Stimulated activated CD8-positive, alpha-beta memory T cell treated with anti-CD3 and anti-CD28 coated beads, Interleukin-2, amount 100 ng/mL, for 1 hour (primary cell): ENCODE measurements at places on chromosomes 2 and 18.

DNA sequence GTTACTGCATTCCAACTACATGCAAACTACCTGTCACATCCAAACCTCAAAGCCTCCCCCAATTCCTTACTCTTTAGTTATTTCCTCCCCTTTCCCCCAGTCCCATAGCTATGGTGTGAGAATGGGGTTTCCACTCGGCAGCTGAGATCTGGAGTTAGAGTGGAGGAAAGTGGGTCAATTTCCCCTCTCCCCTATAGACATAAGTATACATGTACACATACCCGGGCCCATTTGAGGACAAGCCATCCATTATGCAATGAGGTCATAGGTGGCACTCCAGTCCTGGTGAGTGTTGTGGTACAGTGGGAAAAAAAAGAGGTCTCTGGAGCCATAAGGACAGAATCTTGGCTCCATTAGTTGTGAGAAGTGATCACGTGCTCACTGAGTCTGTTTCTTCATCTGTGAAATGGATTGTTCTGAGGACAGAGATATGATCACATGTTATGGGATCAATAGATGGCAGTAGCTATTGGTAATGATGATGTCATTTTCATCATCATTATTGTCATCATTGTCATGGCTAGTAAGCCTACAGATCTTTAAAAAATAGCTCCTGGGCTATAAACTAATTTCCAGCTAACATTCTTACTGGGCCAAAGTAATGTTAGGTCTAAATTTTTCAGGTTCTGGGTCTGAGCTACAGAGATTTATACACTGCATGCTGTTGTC is 119.0 kb downstream of the BCL2L11 start:
- no peak for DNase-seq

DNA sequence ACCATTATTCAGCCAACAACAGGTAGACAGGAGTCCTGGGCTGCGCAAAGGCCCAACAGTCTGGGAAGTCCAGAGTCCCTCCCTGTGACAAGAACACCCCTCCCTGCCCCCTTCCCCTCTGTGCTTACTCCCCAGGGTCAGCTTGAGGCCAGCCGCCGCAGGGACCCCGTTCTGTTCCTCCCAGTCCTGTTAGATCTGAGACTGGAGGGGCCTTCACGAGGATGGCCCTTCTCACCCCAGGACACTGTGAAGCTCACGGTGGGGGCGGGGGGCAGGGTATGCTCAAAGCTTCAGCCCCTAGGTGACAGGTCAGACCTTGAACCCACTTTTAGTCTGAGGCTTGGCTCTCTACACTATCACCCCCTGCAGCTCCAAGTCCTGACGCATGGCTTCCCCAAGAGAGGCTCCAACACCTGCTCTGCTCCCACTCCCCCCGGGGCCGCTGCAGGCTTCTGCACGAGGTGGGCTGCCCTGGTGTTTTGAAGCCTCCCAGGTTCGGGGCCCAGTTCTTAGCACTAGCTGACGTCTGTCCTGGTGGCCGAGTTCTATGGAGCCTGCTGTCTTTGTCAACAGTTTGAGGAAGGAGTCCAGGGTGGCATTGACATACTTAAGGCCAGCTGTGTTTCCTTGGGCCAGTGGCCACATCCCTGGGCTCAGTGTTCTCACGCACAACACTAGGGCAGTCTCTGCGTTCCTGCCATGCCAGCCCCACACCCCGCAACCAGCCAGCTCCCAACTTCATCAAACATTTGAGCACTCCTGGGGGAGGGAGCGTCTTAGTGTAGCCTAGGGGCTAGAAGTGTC is 37.2 kb upstream of the HPCAL1 start:
- no peak for DNase-seq

- DNase-seq, result no peak
Observed at GRCh38 chr2:128781166-128781565, 462.5 kb upstream of the HS6ST1 start.

DNA sequence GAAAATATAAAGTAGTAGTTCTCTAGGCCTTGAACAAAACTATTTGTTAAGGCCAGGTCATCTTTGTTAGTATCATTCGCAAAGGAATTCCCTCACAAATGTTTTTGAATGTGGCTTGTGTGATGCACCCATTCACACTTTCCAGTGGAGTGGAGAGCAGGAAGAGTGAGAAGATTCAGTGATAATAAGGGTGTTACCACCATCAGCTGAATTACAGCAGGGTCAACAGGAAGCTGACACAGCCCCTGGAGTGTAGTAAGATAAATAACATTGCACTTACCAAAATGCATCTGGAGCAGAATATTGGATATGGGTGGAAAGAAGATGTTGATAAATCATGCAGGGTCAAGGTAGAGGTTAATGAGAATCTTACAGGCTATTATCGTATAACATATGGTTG is 231.0 kb downstream of the DSC3 start:
- DNase-seq, result no peak

DNA sequence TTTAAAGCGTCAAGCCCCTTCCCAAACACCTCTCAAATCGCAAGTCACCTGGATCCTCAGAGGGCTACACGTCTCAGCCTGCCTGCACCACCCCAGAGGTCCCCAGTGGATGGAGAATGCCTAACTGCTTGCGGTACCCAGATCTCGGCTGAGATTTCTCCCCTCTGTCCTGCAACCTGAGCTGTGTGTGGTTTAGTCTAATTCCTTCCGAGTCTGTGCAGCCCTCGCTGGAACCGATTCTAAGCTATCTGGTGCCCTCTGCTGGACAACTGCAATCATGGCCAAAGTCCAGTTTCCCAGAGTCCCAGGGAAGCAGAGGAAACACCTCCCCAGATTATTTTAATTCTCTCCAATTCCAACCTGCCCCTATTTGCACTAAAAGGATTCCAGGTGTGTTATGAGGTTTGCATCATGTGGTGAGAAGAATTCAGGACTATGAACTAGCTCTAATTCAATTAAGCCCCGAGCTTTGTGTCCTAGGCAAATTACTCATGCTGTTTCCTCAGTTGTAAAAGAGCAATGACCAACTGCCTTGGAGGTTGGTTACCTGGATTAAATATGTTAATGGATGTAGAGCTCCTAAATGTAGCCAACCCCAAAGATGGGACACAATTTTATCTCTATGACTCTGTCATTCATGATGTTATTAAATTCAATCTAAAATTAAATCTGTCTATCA is 276.1 kb upstream of the NCKAP5 start:
- peak; percentile 12 for DNase-seq

GRCh38 chr2:20450201-20450999 is 3.5 kb downstream of the RHOB start:
- no peak for DNase-seq

DNA sequence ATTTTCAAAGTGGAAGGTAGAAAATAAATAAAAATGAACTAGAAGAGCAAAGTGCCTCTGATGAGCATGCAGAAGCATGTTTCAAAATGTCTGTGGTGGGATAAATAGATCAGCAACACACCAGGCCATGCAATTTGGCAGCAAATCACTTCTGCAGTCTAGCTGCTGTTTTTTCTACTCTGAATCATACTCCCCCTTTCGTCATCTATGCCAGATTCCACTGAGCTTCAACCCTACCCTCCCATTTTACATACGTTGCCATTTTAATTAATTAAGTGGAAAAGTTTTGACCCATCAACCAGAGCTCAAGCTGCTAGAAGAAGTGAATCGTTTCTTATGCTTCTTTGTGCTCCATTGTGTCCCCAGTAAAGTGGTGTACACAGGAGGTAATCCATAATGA is 79.3 kb downstream of the NRXN1 start:
- DNase-seq, result no peak

GRCh38 chr2:209973328-209973727 is 29.1 kb upstream of the RPE start:
- DNase-seq, result no peak

GRCh38 chr2:124001696-124002430 is 23.2 kb upstream of the CNTNAP5 start:
- DNase-seq, result no peak

GRCh38 chr2:128440666-128441340 is 122.1 kb upstream of the HS6ST1 start:
- no peak for DNase-seq

GRCh38 chr2:181145645-181146044 is 165.2 kb downstream of the UBE2E3 start:
- DNase-seq, result no peak

DNA sequence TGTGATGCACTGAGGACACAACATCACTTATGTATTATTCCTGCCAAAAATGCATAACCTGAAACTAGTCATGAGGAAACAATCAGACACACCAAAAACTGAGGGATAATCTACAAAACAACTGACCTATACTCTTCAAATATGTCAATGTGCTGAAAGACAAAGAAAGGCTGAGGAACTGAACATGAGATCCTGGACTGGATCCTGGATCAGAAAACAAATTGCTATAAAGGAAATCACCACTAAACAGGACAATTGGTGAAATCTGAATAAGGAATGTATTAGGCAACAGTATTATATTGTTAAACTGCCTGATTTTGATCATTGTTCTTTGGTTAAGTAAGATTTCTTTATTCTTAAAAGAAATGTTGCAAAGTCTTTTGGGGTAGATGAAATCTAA is 28.8 kb downstream of the CUL3 start:
- DNase-seq, result no peak

DNA sequence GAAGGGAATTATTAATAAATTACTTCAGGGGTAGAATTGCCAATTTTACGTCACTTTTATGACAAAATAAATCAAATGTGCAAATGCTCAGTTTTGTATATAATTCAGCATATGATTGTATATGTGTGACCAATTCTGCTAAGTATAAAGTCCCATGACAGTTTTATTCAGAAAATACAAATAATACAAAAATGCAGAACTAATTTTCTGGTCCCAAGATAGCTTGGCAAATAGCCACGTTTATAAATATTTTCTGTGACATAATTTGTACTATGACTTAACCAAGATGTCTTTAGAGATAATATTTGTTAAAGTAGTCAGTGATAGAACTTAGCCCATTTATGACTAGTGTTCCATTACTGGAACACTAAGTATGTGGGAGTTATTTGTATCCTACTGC is 24.2 kb upstream of the CAB39 start:
- no peak for DNase-seq

GRCh38 chr18:76558881-76559667 is 64.0 kb upstream of the ZNF516 start:
- DNase-seq, result no peak

- no peak for DNase-seq
Observed at GRCh38 chr2:127462461-127462860, 44.2 kb downstream of the PROC start.

DNA sequence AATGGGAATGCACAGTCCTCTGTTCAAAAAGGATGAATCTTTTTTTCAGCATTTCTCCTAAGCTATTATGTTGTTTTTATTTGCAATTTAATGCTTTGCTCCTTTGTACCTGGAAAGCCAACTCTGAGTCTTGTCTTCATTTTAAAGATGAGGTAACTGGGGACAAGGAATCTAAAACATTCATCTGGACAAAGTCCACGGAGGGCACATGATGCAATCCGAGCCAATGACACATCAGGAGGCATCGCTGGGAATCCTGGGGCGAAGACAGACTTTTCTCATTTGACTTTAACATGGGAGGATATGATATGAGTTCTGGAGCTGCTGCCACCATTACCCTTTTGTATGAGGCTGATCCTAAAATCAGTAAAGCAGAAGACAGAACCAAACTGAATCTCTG is 116.5 kb upstream of the REG3G start:
- DNase-seq, result no peak

- DNase-seq, result no peak
Observed at GRCh38 chr2:20235655-20236305, 10.8 kb upstream of the SDC1 start.

GRCh38 chr2:241859436-241860183 is 916 bp upstream of the PDCD1 start:
- no peak for DNase-seq

DNA sequence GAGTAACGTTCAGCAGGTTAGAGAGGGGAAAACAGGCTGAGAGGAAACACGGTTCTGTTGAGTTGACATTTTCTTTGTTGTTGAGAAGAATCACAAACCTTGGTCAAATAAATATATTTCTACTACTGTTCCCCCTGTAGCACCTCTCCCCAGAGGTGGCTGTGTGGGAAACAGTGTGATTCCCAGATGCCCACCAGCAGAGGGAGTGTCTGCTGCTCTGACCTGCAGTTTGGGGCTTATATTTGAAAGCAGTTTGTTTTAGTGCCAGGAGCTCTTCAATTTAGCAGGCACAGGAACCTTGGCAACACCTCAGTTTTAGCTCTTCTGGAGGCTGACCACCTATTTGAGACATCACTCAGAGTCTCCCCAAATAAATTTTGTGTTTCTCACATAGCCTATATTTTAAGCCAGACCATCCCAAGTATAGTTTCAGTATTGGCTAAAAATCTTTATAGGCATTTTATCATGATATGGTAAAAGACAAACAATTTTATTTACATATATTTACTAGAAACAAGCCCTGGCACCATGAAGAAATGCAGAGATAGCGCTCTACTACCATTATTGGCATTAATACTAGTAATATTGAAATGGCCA is 75.7 kb downstream of the PIK3C3 start:
- DNase-seq, result no peak

- no peak for DNase-seq
Observed at GRCh38 chr18:48027401-48027963, 97.0 kb upstream of the SMAD2 start.

DNA sequence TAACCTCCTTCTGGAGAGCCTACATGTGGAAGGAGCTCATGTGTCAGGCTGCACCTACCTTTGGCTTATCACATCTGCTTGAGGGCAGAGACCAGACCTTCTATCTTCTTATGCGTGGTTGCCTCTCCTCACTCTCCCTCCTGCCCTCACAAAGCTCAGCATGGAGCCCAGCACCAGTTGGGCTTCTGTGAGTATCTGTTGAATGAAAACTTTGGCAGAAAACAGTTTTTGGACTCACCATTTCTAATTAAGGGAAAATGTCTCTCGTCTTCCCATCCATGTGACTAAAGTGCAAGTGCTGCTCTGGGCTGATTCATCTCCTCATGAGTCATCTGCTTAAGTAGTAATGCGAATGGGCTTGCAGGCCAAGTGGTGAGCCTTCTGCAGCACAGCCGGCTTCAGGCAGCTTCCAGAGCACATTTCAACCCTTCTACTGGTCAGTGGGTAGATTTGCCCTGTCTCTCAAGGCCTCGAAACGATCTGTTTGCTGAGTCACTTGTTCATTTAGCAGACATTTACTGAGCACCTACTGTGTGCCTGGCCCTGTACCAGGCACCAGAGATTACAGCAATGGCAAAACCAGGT is 102.6 kb downstream of the VSNL1 start:
- DNase-seq, result no peak

DNA sequence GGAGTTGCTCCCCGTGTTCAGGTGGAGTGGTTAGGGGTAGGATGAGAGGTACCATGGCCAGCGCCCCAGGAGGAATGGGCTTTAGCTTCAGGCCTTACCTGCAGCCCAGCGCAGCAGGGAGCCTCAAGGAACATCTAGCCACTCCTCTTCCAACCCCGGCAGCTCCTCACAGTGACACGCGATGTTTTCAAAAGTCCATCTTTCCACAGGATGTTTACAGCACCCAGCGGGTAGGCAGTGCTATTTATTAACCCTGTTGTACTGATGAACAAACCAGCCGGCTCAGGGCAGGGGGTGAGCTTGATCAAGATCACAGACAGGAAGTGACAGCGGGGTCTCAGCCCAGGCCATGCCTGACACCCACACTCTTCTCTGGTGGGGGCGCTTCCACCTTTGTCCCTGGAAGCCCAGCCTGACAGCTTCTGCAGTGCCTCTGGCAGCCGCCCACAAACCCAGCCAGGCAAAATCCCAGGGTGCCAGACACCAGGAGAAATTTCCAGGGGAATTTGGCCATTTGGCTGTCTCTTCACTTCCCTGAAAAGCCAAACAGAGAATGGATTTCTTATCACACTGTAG is 18.4 kb upstream of the PRLH start:
- DNase-seq, result no peak
